ENCODE measurements at places on chromosomes 3 and 15.

GRCh38 chr3:186340204-186340603 is 21.8 kb downstream of the DGKG start:
- DNase-seq = no peak

DNA sequence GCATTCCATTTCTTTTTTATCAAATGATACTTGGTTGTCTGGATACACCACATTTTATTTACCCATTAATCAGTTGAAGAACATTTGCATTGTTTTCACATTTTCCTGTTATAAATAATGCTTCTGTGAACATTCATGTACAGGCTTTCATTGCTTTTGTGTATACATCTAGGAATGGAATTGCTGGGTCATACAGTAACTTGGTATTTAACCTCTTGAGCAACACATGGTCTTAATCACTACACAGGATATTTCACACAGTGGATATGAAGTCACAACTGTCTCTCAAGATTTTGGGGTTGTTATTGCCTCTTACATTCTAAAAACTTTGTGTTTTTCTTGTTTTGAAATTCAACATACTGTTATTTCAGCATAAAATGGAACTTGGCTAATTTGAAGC is 48.2 kb downstream of the C3orf85 start:
- DNase-seq = no peak

DNA sequence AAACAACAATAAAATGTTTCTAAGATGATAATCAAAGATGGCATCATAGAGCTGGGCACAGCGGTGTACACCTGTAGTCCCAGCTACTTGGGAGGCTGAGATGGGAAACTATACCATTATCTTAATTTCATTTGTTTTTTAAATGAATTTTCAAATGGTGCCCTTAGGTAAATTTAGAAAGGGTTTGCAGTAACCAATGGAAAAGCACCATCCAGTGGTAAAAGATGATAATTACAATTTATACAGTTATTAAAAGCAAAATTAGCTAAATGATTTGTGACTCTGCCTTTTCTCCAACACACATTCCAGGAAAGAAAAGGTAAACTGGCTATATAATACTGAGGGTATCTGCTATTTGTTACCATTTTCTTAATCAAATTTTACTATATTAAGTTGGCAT is 14.4 kb upstream of the ANKRD28 start:
- DNase-seq = no peak

- no peak for DNase-seq
Measured at GRCh38 chr15:67165254-67166253, 88.9 kb downstream of the AAGAB start.

- DNase-seq = no peak
Measured at GRCh38 chr3:4406746-4407568, 60.1 kb downstream of the SUMF1 start.

- no peak for DNase-seq
Measured at GRCh38 chr3:156433138-156433537, 121.8 kb downstream of the SSR3 start.
